ENCODE measurements at places on chromosomes 3 and 15. TPM values are rescaled to one million over a fixed set of nuclear protein-coding genes. Genes with fewer than 3 reads are reported as not detected.

Gene WHAMM
- 6.4 TPM for total RNA-seq

Gene CCR9
- not detected for total RNA-seq

Gene LRRIQ4
- not detected for total RNA-seq

Gene IFRD2
- total RNA-seq = 175 TPM

Gene ENTPD3
- not detected for total RNA-seq

Gene DPPA4
- total RNA-seq = not detected

Gene DCBLD2
- 104 TPM for total RNA-seq

GRCh38 chr3:4394048-4394447, 73.0 kb downstream of the SUMF1 start:
- no peak for DNase-seq

DNA sequence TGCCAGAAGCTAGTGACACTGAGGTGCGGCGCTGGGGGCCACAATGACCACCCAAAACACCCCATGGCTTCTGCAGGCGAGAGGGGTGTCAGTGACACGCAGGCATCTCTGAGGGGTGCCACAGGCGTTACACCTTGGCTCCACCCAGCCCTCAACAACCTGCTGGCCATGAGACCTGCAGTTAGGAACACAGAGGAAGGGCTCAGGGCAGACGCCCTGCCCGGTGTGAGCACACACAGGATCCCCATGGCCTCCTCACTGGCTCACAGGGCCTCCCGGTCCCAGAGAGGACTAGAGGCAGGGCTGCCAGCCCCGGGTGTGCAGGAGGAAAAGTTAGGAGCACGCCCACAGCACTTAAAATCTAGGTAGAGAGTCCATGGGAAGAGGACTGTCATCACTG, 35.1 kb downstream of the CYFIP1 start:
- DNase-seq = no peak

- no peak for DNase-seq
Measured at GRCh38 chr3:57041674-57042073, 18.8 kb upstream of the SPATA12 start.

DNA sequence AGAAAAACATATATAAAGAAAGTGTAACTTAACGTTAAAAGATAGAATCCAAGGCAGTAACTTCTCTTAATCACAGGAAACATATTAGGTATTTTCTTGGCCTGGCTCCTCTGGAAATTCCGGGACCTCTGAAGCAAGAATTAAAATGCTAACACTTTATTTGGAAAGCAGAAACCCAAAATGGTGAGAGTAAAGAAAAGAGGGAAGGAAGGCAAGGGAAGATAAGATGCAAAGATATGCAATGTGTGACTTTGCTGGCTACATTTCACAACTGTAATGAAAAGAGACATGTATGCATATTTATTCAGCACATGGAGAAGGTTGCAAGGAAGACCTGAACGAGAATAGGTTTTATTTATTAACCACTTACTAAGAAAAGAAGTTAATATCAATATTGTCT, 372.5 kb downstream of the TBL1XR1 start:
- DNase-seq = no peak

GRCh38 chr3:189903562-189904250, 217.0 kb downstream of the P3H2 start:
- DNase-seq = peak; percentile 55

DNA sequence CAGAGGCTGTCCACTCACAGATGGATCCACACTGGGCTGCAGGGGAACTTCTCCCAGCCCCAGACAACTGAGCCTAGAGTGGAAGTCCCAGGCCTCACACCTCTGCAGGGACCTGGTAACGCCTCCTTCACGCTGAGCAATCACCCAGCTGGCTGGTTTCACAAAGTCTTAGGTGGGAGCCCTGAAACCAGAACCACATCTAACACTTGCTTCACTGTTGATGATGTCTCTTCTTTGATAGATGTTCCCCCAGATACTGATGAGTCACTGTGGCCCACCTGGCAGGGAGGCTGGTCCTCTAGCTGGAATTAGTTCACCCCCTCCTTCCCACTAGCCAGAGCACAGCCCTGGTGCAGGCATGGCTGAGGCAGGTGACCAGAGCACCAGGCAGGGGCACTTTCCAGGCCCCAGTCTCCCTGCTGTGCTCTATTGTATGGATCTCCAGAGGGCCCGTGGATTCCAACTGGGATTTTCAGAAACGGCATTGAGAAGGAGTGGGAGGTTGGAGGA, 33.5 kb downstream of the MYL3 start:
- no peak for DNase-seq

DNA sequence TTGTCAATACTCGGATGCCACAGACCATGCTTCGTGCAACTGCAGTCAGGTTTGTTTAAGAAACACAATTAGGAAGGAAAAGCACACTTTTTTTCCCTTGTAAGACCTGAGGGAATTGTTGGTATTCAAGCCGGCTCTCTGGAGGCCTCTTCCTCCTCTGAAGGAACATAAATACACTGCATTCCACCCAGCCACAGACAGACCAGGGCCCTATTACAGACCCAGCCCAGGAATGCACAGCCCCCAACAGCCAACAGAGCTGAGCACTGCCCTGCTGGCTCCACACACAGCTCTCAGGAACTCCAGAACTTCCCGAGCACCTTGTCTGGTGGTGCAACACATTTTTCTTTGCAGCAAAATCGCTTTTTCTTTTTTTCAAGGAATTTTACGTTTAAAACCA, 488.7 kb upstream of the PROK2 start:
- DNase-seq = no peak

DNA sequence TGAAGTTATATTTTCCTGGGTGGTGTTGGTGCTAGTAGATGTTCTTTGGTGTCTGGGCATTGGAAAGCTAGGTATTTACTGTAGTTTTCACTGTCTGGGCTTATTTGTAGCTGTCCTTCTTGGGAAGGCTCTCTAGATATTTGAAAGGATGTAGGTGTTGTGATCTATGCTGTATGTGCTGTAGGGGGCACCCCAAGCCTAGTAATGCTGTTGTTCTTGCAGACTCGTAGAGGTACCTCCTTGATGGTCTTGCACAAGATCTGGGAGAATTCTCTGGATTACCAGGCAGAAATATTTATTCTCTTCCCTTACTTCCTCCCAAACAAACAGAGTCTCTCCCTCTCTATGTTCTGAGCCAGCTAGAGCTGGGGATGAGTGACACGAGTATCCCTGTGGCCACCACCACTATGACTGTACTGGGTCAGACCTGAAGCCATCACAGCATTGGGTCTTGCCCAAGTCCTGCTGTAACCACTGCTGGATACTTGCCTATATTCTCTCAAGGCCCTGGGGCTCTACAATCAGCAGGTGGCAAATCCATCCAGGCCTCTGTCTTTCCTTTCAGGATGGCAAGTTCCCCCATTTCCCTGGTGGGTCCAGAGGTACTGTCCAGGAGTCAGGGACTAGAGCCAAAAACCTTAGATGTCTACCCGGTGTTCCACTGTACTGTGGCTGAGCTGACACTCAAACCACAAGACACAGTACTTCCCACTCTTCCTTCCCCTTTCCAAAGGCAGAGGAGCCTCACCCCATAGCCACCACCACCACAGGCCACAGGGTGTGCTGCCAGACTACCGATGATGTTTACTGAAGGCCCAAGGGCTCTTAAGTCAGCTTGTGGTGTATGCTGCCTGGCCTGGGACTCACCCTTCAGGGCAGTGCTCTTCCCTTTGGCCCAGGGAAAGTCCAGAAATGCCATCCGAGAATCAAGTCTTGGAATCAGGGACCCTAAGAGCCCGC, 195.2 kb upstream of the DPPA4 start:
- peak; percentile 82 for DNase-seq

- DNase-seq = no peak
Measured at GRCh38 chr15:79467865-79468586, 35.9 kb downstream of the MINAR1 start.

DNA sequence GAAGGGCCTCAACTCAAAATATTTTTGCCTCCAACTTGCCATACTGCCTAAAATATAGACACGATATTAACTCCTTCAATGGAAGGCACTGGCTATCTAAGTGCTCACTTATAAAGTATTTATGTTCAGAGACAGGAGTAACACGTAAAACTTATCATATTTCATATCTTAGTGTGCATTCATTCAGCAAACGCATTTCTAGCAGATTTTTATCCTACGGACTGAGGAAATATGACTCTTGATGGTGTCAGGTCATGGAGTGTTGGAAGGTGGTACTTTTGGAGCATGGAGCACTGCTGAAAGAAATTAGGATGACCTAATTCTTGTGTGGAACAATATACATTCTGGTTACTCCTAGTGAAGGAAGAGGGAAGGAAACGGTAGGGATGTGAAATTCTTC, 43.8 kb upstream of the LEKR1 start:
- no peak for DNase-seq

GRCh38 chr3:117393119-117393518, 683.5 kb downstream of the TUSC7 start:
- no peak for DNase-seq

DNA sequence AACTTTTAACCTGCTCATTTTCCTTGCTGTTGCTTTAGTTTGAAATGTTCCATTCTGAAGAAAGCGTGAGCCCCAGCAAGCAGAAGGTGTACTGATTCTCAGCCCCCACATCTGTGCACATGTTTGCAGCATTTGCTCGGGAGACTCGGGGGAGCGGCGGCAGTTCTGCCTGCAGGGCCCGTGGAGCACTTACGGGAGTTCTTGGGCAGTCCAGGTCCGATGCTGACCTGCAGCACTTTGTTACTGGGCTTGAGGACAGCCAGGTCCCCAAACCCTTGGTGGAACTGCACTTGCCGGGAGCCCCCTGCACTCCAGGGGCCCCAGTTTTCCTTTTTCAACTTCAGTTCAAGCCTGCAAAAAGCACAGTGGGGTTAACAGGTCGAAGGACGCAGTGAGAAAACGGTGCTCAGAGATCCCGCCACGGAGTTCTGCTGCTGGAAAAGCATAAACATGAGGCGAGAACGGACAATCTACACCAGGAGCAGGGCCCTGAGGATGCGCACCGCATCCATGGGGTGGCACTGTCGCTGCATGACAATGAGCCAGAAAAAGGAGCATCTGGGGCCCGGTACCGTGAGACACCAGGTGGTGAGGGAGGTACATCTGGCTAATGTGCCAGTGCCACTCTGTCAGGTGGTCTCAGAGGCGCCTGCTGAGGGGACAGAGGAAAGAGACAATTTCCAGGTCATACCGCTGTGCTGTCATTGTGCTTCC, 45.6 kb upstream of the LDHAL6B start:
- DNase-seq = peak; percentile 51

GRCh38 chr15:98996624-98997023, 11.0 kb downstream of the PGPEP1L start:
- DNase-seq = no peak

DNA sequence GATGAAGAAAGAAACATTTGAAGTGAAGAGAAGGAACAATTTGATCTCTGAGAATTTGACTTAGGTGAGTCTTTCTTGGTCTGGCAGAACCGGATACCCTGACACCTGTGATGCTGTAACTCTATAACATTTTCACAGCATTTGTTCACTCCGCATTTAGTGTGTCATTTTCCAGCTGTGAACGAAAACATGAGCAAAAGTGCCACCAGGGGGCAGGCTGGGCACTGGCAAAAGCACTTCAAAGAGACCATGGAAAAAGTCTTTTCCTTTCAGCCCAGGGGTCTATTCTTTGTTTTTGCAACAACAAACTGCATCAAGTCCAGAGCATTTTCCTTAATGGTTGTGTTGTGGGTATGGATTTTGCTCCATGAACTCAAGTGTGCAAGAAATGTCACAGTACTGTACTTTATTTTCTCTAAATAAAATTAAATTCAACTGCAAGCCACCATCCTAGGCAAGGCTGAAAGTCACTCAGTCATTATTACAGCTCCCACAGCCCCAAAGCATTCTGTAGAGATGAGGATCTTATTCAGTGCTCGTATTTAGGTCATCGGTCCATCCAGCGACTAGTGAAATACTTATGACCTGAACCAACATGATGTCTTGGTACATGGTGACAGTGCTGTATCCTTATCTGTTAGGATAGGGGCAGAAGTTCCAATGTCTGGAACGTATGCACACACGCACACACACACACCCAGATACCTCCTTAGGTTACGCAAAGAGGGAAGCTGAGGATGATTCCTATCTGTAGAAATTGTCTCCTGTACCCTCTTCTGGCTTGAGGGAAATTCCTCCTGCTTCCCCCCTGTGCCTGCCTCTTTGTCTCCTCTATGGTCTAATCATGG, 125.5 kb downstream of the GADL1 start:
- peak; percentile 54 for DNase-seq

DNA sequence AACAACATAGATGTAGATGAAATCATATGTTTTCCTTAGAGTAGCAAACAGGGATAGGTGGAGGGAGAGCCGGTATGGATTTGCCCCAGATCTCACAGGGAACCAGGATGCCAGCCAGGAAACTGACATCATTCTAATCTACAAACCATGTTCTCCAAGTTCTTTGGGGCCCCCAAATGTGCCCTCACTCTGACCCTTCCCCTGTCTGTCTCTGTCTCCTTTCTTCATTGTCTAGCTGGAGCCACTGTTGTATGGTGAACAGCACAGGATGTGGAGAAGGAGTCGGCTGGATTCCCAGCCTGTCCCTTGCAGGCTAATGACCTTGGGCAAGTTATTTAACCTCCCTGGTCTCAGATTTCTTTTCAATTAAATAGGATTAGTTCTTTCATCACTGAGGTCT, 962 bp downstream of the ATP13A5 start:
- no peak for DNase-seq

GRCh38 chr3:123791417-123791816, 92.7 kb downstream of the MYLK start:
- no peak for DNase-seq

GRCh38 chr3:44013967-44014366, 227.7 kb upstream of the TOPAZ1 start:
- no peak for DNase-seq

- peak; percentile 92 for DNase-seq
Measured at GRCh38 chr15:40871749-40872617, 2.1 kb downstream of the RHOV start.

DNA sequence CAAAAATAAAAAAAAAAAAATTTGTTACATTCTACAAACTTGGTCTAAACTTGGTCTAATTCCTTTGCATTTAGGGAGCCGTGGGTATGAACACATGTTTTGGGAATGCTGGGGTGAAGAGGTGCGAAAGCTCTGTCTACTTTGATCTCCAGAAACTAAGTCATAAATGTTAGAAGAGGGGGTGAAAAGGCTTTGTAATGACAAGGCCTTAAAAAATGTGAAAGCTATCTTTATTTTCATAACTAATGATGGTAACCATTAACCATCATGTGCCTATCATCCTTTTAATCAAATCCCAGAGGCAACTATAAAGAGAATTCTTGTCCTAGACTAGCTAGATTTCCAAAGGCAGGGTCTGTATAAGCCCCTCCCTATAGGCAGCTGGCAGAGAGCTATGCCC, 60.9 kb downstream of the PRICKLE2 start:
- no peak for DNase-seq

DNA sequence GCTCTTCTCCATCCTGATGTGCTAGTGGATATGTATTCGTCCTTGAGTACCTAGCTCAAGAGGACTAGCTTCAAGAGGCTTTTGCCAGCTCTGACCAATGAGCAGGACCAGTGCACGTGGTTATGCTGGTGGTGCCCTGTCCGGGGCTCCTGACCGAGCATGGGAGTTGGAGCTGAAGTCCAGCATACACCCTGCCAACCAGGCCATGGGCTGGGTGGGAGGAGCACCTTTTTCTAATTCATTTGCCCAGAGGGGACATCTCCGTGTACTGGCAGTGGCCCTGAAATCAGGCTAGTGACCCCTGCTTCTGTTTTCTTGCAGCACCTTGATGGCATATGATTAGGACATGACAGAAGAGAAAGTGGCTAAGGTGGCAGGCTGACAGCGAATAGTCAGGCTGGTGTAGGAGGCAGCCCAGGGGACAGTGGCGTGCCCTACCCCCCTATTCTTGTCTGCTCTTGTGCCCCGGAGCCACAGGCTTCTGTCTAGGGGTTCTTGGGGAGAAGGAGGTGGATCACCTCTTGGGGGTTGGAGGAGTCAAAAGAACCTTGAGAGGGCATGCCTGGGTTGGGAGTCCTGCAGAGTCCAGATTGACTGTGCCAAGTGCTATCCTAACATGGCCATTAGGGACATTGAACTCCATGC, 16.5 kb downstream of the PODXL2 start:
- no peak for DNase-seq

Measured in HT-29 (cell line).